Kidney tubule cell (primary cell): ENCODE measurements at places on chromosomes 11 and 22.

- no peak for DNase-seq
Measured at GRCh38 chr22:44391015-44391414, 78.3 kb upstream of the SHISAL1 start.

GRCh38 chr11:134452026-134452837 lies 40.2 kb upstream of the B3GAT1 start:
- no peak for DNase-seq

DNA sequence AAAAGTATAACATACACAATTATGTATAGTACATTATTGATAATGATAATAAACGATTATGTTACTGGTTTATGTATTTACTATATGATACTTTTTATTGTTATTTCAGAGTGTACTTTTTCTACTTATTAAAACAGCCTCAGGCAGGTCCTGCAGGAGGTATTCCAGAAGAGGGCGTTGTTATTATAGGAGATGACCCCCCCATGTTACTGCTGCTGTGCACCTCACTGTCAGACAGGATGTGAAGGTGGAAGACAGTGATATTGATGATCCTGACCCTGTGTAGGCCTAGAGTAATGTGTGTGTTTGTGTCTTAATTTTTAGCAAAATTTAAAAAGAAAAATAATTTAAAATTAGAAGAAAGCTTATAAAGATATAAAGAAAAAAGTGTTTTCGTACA lies 57.6 kb downstream of the REXO2 start:
- DNase-seq = no peak

- DNase-seq = no peak
Measured at GRCh38 chr11:66203847-66204246, 64.6 kb upstream of the RAB1B start.

DNA sequence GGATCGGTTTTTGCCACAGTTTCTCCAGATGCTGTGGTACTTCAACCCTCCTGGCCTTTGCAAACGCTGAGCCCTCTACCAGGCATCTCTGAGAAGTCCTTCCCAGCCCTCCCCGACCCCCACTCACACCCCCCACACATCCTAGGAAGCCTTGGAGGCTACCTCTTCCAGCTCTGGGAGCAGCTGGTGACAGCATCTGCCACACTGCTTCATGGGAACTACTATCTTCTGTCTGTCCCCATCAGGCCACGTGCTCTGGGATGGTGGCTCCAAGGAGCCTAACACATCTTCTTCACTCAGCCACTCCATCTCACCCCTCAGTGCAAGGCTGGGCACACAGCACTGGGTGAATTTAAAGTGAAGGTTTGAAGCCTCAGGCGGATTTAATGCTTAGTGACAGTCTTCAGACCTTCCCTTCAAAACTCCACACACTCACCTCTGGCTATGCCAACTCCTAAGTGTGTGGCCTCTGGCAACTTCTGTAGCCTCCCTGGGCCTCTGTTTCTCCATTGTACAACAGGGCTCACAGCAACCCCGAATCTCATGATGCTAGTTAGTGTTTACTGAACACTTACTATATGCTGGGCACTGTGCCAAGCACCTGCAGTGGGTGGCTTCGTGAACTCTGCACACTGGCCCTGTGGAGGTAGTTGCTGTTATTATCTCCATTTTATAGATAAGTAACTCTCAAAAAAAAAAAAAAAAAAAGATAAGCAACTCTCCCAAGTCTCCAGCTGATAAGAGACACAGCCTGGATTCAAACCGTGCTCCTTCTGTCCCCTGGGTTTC lies 7.3 kb upstream of the TP53I11 start:
- DNase-seq = no peak

DNA sequence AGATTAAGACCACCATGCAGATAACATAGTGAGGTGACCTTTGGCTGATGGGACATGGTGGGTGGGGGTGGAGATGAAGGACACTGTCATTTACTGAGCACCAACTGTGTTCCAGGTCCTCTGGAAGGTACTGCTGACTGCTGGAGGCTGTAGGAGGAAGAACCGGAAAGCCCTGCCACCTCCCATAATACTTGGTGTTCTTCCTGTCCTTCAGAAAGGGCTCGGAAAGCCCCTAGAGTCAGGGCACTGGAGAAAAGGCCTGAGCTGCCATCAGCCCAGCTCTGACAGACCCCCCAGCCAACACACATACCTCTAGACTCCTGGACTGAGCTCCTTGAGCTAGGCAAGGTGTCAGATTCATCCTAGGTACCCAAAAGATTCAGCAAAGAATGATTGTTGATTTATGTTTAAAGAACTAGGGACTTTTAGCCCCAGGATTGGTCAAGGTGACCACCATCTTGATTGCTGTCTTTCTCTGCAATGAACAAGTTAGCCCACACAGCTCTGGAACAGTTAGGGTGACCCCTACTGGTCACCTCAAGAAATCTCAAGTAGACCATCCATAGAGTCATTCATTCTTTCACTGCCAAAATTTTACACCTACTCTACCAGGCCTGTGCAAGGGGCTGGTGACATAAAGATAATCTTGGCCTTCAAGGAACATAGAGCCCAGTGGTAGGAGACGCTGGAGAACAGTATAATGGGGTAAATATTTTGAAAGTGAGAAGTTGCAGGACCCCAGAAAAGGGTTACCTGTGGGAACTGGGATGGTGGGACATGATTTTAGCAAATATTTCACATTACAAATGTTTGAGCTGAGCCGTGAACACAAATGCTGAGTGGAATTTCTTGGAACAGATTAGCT lies 39.4 kb downstream of the IRAG1 start:
- peak; percentile 70 for DNase-seq

DNA sequence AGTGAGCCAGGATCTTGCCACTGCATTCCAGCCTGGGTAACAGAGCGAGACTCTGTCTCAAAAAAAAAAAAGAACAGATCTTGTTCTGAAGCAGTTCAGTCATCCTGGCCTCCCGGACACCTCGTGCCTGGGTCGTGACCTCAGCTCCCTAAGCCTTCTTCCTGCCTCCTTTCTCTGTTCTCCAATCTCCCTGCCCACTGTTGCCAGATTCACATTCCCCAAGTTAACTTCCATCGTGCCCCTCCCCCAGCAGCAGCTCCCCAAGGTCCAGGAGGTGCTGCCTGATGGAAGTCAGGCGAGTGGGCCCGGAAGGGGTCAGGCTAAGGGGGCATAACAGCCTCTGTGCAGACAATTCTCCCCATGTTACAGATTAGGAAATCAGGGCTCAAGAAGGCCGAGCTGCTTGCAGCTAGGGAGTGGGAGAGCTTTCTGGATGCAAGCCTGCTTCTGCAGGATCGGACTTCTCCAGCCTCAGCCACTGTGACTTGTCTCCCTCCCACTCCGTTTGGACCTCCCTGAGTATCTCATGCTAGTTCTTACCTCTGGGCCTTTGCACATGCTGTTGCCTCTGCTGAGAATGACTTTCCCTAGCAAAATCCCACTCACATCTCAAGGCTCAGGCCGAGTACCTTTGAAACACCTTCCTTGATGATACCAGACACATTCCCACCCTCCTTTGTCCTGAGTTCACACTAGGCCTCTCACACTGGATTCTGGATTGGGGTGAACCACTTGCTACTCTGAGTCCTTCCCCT lies 14.3 kb upstream of the TMEM184B start:
- no peak for DNase-seq

GRCh38 chr11:97163631-97164191 lies 773.9 kb downstream of the JRKL start:
- no peak for DNase-seq

GRCh38 chr11:76269661-76270261 lies 63.5 kb upstream of the WNT11 start:
- no peak for DNase-seq

DNA sequence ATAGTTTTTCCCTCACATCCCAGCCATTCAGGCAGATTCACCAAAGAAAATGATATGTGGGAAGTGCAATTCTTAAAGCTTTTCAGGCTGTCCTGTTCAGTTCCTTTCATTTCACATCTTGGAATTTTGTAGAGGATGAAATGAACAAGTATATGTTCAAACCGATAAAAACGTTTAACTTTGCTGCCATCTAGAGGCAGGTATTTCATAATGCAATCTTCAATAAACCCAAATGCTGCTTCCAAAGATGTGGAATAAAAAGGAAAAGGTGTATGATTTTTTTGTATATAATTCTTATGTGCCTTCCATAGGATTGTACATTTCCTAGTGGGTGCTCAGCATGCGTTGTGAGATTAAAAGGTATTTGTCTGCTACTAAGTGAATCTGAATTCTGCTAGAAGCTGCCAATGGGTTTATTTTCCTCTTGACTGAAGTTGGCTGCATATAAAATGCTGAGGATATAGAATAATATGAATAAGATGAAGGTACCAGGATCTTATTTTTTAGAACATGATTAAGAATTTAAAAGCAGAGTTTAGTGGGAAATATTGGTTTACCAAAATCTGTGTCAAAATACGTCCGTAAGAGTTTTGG lies 199.3 kb downstream of the PGR start:
- peak; percentile 70 for DNase-seq

DNA sequence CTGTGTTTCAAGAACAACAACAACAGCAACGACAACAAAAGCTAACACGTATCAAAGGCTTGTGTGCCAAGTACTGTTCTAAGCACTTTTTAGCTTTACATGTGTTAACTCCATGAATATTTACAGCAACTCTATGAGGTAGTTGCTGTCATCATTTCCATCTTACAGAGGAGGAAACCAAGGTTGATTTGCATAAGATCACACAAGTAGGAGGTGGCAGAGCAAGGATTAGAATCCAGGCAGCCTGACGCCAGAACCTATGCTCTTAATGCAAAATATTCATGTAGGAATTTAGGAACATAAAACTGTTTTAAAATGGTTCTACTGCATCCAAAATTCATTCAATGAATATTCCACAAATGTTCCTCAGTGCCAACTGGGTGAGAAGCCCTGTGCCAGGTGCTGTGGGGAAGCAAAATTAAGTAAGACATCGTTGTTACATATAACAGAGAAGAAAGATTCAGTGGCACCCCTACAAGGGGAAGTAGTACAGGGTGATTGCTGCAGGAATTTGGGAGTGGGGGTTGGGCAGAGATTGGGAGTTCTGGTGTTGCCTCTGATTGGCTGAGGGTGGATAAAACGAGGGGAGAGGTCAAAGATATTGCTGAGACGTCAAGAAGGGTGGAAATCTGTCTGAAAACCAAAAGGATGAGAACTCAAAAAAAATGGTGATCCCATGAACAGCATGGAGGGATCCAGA lies 86.1 kb upstream of the ARHGAP20 start:
- no peak for DNase-seq

DNA sequence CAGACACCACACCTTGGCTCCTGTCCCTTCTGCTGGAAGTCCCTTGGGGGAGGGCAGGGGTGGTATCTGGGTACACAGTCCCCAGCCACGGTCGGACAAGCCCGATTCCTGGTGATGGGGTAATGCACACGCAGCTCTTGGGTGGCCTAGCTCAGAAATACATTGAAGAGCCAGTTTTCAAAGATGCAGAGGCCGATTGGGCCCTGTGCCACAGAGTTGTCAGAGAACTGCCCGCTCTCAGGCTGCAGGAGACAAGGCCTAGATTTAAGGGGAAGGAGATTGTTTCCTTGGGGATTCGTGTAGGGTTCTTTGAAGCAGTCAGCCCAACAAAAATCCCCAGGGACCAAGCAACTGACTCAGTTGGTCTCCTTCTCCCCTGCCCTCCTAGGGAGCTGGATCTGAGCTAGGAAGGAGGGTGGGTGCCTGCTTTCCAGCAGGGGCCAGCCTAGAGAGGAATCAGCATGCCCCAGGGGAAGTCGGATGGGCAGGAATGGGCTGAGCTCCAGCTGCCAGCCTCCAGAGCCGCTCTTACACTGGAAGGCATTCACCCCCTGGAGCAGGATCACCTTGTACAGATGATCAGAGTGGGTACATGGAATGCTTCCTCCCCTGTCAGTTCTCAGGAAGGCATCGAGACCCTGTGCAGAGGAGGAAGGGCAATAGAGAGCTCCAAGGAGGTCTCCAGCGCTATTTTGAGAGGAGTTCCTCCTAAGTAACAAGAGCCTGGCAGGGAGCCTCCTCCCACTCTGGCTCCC lies 3.3 kb upstream of the SCN4B start:
- DNase-seq = no peak

GRCh38 chr11:117976445-117976844 lies 9.7 kb upstream of the IL10RA start:
- no peak for DNase-seq

- no peak for DNase-seq
Measured at GRCh38 chr11:111283945-111284481, 14.3 kb upstream of the POU2AF3 start.

GRCh38 chr11:742156-742546 lies 5.1 kb upstream of the TALDO1 start:
- DNase-seq = peak; percentile 26

GRCh38 chr11:22808571-22809197 lies 20.9 kb downstream of the SVIP start:
- no peak for DNase-seq

GRCh38 chr11:2483426-2483825 lies 38.6 kb downstream of the KCNQ1 start:
- no peak for DNase-seq

- no peak for DNase-seq
Measured at GRCh38 chr11:62075438-62075837, 48.4 kb upstream of the INCENP start.

DNA sequence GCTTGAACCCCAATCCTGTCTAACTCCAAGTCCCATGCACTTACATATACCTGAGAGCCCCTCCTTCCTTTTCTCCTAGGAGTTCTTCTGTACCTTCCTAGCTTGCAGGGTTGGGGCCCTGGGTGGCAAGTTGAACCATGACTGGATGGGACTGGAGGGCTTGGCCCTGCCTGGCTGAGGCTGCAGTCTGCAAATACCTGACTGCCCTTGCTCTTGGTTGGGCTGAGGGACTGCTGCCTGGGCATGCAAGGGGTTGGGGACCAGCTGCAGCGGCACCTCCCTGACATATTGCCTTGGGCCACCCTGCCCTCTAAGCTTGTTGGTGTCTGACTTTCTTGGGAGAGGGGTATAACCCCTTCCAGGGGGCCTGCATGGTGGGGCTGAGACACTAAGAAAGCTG lies 9.8 kb upstream of the SLC39A13 start:
- no peak for DNase-seq

- DNase-seq = no peak
Measured at GRCh38 chr22:25072406-25072805, 119.9 kb downstream of the KIAA1671 start.

DNA sequence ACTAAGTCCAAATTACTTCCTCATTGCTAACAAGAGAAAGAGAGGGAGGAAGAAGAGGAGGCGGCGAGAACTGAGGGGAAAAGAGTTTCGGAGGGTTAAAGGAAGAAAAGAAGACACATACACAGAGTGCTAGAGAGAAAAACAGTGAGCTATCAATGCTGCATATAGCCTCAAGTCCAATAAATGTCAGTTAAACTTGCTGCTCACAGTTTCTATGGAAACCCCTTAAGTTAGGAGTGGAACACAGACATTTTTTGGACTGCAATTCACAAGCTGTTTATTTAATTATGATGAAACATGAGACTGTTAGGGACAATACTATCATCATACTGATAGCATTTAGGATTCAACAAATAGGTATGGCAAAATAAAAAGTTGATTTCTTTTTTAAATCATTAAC lies 1320.4 kb downstream of the LRRC4C start:
- no peak for DNase-seq

GRCh38 chr11:124941703-124942102 lies 5.9 kb upstream of the HEPACAM start:
- no peak for DNase-seq

DNA sequence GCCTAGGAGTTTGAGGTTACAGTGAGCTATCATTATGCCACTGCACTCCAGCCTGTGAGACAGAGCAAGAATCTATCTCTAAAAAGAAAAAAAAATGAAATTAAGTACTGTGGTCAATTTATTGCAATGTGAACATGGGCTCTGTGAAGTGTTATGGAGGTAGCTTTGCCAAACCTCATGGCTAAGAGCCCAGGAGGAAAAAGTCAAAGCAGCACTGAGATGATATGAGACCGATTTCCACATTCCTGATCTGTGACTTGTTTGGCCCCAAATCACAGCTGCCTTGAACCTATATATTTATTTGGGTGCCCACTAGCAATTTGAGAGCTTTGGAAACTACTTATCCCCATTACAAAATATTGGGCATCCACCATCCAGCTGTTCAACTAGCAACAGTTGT lies 29.8 kb upstream of the TMEM135 start:
- no peak for DNase-seq
